ENCODE measurements at places on chromosomes 5 and 9.
A peak's percentile ranks its signal among the peaks of the same experiment; 100 is the strongest.

DNA sequence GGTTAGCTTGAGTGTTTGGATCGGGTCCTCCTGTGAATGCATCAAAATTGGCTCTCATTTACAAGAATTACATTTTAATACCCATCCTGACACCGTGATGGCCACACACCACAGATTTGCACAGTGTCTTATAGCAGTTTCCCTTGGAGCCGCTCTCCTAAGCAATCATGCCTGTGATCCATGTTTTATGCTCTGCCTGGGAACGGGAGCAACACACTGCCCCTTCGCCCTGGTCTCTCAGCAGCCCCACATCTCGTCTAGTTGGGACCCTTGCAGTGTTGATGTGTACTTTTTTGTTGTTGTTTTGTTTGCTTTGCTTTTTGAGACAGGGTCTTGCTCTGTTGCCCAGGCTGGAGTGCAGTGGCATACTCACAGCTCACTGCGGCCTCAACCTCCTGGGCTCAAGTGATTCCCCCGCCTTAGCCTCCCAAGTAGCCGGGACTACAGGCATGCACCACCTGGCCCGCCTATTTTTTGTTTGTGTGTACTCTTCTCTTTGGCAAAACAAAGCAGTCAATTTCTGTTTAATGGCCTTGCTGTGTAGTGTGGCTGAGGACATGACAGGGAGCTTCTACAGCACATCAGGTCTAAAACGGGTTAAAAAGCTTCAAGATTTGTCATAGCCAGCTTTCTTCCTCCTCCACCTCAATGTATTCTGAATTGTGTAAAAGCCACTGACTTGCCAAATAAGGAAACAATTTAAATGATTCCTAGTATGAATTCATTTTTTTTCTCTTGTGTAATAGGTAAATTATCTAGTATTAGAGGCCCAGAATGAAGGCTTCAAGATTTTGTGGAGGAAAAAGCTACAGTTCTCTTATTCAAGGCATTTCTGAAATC, 101.6 kb upstream of the TBCA start:
- no peak for DNase-seq

GRCh38 chr5:159781626-159782157, 134.6 kb upstream of the ADRA1B start:
- no peak for DNase-seq

- DNase-seq, result no peak
Observed at GRCh38 chr9:106717686-106718085, 145.3 kb upstream of the ZNF462 start.

GRCh38 chr5:158265346-158265745, 406.4 kb upstream of the CLINT1 start:
- no peak for DNase-seq

- DNase-seq, result no peak
Observed at GRCh38 chr9:126581893-126582292, 31.8 kb upstream of the LMX1B start.

DNA sequence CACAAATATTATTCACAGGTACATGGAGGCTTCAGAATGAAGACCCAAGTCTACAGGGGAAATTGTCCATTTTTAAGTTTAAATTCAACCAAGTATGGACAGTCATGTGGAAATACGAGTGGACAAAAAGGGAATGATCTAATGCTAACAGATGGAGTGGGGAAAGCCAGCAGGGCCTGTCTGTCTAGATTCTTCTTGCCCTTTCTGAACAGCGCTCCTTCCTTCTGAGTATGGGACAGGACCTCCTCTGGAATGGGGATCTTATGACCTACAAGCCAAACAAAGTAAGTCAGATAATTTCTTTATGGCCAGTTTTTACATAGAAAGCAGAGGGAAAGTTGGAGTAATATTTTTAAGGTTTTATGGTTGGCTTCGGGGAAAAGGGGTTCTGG, 119.8 kb upstream of the NEK6 start:
- no peak for DNase-seq

- DNase-seq, result no peak
Observed at GRCh38 chr5:38463634-38464521, 92.6 kb downstream of the LIFR start.

GRCh38 chr9:126621919-126622735, 8.4 kb downstream of the LMX1B start:
- DNase-seq, result no peak

DNA sequence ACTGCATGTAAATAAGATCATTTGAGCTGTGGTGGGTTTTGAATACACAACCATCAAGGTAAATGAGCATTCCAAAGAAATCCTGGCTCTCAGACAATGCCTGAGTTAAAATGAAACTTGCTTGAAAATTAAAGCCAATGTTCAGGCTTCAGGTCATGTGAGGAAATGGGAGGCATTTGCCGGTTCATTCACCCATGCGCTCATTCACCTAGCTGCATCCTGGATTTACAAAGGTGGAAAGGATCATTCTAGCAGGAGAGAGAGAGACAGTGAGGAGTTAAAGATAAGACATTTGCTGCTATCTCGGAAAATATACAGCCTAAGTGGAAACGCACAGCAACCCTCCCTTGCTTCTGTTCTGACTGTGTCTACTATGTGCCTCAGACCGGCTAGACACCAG, 143.8 kb upstream of the KLF4 start:
- DNase-seq, result no peak

GRCh38 chr9:33329117-33329563, 38.8 kb downstream of the NFX1 start:
- peak; percentile 42 for DNase-seq

- DNase-seq, result no peak
Observed at GRCh38 chr5:149470942-149471341, 80.3 kb downstream of the CSNK1A1 start.

GRCh38 chr5:7759257-7759871, 91.6 kb downstream of the CFAP90 start:
- DNase-seq, result no peak

- no peak for DNase-seq
Observed at GRCh38 chr5:138737494-138738265, 15.5 kb upstream of the CTNNA1 start.

GRCh38 chr9:89160806-89161205, 17.8 kb downstream of the SHC3 start:
- no peak for DNase-seq

DNA sequence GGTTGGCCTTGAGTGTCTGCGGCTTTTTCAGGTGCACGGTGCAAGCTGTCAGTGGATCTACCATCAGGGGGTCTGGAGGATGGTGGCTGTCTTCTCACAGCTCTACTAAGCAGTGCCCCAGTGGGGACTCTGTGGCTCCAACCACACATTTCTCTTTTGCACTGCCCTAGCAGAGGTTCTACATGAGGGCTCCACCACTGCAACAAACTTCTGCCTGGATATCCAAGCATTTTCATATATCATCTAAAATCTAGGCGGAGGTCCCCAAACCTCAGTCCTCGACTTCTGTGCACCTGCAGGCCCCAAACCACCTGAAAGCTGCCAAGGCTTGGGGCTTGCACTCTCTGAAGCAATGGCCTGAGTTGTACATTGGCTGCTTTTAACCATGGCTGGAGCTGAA, 601.5 kb downstream of the MTRR start:
- DNase-seq, result no peak

GRCh38 chr5:87410931-87411330, 1.8 kb downstream of the CCNH start:
- DNase-seq, result no peak
